ENCODE measurements at places on chromosomes 4 and X. TPM values are rescaled to one million over a fixed set of nuclear protein-coding genes. Genes with fewer than 3 reads are reported as not detected.

The NMU gene
- 3.4 TPM for polyA plus RNA-seq

The PAGE4 gene
- 0.59 TPM for polyA plus RNA-seq

The PGAM4 gene
- not detected for polyA plus RNA-seq

The CLDN22 gene
- polyA plus RNA-seq: 0.74 TPM

The MEPE gene
- 0.62 TPM for polyA plus RNA-seq

The NUDT10 gene
- polyA plus RNA-seq: 6.7 TPM

All from left lung (tissue), 14 donors.